ENCODE measurements at places on chromosomes 13 and 19.

GRCh38 chr13:69690999-69691398 is 416.6 kb upstream of the ATXN8OS start:
- DNase-seq = no peak

GRCh38 chr13:42039457-42039945 is 8.9 kb upstream of the DGKH start:
- DNase-seq = no peak

DNA sequence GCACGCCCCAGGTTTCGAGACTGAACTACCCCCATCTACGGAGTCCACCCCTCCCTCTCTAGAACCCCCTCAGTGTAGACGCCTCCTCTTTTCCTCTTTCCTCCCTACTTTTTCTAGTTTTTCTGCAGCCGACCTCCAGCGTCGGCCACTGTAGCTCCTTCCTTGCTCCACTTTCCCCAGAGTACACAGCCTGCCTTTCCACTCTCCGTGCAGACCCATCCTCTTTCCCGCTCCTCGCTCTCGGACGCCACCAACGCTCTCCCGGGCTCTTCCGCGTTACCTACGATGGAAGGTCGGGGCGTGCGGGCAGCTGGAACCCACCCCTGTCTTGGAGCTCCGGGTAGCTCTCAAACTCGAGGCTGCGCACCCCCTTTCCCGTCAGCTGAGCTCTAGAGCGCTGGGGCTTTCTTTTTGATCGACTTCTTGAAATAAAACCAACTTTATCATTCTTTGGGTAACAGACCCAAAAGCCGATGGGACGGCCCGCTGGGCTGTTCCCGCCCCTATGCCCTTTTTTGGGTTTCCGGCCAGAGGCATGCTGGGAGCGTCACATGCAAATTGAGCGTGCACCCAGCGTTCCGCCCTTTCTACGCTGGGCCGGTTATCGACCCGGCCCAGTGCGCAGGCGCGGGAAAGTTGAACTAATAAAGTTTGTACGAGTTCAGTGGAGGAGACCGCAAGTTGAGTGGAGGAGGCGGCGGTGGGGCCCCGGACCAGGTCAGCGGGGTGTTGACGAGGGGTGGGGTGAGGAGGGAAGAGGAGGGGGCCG is at the start of the genes BCL2L12 and IRF3:
Gene BCL2L12 (plus strand): TSS at position 583 of the 769 bp plus-strand sequence. CDS start 760 bp downstream, outside the sequence.
Gene IRF3 (minus strand): TSS at position 507 of the 769 bp plus-strand sequence. CDS start 1,019 bp downstream, outside the sequence.
- peak; percentile 99 for DNase-seq

GRCh38 chr13:45232591-45232990 is 31.7 kb upstream of the KCTD4 start:
- no peak for DNase-seq

DNA sequence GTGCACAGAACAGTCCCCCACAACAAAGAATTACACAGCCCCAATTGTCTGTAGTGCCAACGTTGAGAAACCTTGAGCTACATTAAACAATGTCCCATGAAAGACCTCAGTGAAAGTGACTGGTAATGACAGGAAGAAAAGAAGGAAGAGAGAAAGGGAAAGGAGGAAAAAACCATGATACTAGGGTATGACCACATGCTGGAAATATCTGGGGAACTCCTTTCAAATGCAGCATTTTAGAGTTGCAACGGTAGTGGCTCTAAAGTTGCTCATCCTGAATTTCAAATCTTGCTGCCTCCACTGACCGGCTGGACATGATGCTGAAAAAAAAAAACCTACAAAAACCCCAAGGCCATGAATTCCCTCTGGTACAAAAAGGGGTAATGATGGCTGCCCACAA is 26.5 kb downstream of the FPR3 start:
- DNase-seq = no peak

DNA sequence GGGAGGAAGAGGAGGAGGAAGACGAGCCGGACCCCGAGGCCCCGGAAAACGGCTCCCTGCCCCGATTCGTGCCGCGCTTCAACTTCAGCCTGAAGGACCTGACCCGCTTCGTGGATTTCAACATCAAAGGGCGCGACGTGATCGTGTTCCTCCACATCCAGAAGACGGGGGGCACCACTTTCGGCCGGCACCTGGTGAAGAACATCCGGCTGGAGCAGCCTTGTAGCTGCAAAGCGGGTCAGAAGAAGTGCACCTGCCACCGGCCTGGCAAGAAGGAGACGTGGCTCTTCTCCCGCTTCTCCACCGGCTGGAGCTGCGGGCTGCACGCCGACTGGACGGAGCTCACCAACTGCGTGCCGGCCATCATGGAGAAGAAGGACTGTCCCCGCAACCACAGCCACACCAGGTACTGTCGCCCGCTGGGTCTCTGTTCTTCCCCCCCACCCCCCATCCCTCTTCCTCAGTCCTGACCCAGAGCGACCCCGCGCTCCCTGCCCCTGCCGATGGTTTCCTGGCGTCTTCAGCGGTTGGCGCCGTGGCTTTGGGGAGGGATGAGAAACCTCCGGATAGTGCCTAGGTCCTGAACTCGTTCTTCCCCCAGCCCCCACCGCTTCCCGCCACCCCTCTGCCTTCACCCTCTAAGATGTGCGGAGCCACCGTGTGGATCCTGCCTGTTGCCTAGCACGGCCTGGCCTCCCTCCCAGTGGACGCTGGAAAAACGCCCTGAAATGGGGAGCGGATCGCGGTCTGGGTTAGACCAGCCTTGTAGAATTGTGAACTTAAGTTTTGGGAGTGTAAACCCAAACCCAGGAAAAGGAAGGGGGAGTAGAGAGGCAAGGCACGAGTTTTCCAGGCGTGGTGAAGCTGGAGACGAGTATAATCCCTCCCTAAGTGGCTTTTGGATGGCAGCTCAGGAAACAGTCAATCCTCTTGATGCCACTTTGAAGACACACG is 1.5 kb downstream of the HS6ST3 start:
- no peak for DNase-seq

GRCh38 chr13:111367340-111367739 is 46.9 kb downstream of the TEX29 start:
- DNase-seq = no peak

DNA sequence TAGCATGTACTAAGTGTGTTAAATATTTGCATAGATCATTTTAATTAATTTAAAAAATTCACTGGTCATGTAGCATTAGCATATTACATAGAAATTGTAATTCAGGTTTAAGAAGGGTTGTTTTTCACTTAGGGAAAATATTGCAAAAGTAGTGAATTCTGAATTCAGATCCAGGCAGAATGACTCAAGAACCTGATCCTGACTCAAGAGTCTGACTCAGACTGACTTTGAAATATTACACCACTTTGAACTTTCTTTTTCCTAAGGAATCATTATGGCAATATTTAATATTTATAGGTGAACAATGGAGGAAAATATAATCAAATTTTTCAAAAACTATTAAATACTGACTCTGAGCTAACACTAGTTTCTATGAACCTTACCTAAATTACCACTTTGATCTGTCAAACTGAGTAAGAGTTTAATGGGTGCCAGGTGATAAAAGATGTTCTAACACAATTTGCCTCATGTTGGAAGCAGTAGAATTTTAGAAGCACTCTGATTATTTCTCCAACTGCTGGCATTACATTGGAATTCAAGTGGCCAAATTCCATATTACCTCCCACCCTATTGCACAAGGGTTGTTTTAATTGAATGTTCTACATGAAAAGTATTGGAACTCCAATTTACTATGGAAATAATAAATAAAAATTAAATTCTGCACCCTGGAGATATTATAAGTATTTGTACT is 261.6 kb downstream of the SLITRK1 start:
- no peak for DNase-seq

- no peak for DNase-seq
These were observed 5.8 kb downstream of the CBARP start for GRCh38 chr19:1231729-1232637.

DNA sequence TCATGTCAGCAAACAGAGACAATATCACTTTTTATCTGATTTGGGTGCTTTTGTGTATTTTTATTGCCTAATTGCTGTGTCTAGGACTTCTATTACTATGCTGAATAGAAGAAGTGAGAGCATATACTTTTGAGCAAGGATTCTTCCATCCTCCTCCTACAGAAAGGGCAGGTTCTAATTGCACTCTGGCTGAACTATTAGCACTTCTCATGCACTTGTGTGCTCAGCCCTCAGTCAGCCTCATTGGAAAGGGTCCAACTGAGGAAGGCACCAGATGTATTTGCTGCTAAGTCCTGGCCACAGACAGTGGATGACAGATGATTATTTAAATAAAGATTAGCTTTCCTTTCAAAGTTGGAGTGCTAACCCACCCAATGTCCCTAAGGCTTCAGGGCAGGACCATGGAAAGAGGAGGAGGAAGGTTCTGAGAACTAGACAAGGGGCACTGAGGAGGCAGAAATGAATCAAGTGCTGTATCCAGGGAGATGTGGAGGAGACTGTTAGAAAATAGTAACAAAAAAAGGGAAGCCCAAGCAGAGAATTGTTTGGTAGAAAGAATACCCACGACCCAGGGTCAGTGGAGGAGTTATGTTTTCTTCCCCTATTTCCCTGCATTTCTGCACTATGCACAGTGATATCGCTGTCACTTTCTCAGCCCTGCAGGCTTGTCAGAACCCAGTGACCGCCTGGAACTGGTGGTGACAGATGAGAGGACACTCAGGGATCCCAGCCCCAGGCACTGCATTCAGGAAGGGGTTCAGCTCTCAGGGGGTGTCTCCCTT is 8.0 kb downstream of the LILRB4 start:
- DNase-seq = no peak

- no peak for DNase-seq
These were observed 1011.4 kb downstream of the UQCRFS1 start for GRCh38 chr19:28201462-28201943.

GRCh38 chr13:51331354-51331861 is 8.1 kb upstream of the SERPINE3 start:
- no peak for DNase-seq

DNA sequence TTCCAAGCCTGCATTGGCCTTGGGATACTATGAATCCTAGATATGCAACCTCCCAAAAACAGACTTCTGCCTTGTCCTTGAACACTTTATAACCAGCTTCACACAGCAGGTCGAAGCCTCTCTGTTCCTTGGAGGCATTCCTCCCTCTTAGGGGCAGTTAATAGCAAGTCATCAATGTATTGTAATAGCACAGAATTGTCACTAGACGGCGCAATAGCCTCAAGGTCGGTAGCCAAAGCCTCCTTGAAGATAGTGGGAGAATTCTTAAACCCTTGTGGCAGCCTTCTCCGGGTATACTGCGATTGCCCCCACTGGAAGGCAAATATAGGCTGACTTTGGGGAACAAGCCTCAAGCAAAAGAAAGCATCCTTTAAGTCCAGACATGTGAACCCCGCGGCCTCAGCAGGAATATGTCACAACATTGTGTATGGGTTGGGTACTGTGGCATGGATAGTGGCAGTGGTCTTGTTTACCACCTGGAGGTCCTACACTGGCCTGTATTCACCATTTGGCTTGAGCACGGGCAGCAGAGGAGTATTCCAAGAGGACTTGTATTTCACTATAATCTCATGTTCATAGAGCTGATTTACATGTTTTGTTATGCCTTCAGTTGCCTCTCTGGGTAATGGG is 61.1 kb downstream of the ZNF431 start:
- DNase-seq = no peak

- DNase-seq = no peak
These were observed 383.1 kb upstream of the GPC6 start for GRCh38 chr13:92843549-92843948.

DNA sequence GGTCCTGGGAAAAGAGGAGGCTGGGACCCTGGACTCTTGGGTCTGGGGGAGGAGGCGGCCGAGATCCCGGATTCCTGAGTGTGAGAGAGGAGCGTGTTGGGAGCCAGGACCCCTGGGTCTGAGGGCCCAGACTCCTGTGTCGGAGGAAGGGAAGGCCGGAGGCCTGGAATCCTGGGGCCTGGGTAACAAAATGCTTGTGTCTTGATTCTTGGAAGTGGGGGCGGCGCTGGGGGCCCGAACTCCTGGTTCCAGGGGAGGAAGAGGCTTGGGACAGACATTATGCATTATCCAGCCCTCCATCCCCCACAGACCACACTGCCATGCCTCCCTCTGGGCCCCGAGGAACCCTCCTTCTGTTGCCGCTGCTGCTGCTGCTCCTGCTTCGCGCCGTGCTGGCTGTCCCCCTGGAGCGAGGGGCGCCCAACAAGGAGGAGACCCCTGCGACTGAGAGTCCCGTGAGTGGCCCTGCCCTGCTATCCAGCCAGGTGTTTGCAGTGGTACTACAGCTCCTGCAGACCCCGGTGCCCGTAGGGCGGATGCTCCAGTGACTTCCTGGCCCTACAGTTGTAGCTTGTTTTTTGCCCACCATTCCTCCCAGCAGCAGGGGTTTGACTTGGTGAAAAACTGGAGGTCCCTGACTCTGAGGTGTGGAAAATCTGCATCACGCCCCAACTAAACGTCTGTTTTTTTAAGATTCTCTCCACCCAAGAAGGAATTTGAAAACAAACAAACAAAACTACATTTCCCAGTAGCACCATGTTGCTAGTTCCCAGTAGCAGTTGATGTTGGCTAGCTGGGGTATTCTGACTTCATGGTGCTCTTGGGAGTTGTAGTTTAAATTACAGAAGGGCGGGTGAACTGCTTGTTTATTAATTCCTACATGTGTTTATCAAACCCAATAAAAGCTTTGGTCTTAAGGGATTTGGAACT is 630 bp downstream of the NUCB1 start:
- no peak for DNase-seq

DNA sequence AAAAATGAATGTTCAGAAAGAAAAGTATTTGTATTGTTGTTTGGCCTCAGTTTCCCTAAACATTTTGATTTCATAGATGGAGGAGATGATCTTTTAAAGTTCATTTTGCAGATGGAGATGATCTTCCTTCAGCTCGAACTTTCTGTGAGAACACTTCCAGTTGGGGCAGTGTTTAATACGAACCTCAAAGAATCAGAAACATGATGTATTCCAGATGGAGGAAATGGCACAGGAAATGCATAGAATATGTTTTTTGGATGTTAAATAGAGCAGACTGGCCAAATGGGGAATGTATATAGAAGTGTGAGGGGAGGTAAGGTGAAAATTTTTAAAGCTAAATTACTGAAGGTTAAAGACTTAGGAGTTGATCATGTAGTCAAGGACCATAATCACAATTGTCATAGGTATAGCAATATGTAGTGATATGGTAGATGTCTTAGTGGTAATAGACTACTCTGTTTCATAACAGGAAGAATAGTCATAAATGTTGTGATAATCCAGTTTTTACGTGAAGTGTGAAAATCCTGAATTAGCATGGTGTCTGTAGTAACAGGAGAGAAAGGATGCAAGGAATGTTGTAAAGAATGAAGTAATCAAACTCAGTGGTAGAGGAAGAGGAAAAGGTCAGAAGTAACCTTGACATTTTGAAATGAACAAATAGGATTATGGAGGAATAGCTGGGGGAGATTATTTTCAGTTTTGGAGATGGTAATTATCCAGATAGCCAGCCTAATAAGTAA is 5.1 kb downstream of the RAP2A start:
- no peak for DNase-seq

DNA sequence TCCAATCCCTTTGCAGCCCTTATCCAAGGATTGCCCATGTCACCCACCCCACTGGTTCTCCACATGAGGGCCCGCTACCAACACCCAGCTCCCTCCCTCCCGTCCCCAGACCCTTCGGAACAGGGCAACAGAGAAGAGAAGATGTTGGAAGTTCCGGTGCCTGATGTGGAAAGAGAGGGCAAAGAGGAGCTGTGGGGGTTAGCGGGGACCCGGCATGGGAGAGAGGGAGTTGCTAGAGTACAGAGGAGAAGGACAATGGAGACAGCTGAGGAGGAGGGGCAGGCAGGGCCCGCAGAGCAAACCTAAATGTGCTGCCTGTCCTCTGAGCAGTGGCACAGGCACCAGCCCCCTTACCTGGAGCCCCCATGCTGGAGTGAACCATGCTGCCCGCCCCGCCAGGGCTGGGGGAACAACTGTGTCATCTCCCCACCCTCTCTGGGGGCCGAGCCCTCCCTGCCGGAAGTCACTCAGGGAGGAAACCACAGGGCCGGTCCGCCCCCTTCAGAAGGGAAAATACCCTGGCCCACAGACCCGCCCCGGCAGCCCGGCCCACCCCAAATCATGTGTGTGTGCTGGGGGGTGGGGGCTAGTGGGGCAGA is at the start of gene POU2F2:
Gene POU2F2 (minus strand): TSS at position 417 of the 599 bp plus-strand sequence. CDS start 35 bp downstream, at position 382.
- peak; percentile 82 for DNase-seq
